ENCODE measurements at places on chromosomes 4 and X.

- no peak for DNase-seq
These were observed 1180.2 kb downstream of the FAM133A start for GRCh38 chrX:94854251-94854650.

DNA sequence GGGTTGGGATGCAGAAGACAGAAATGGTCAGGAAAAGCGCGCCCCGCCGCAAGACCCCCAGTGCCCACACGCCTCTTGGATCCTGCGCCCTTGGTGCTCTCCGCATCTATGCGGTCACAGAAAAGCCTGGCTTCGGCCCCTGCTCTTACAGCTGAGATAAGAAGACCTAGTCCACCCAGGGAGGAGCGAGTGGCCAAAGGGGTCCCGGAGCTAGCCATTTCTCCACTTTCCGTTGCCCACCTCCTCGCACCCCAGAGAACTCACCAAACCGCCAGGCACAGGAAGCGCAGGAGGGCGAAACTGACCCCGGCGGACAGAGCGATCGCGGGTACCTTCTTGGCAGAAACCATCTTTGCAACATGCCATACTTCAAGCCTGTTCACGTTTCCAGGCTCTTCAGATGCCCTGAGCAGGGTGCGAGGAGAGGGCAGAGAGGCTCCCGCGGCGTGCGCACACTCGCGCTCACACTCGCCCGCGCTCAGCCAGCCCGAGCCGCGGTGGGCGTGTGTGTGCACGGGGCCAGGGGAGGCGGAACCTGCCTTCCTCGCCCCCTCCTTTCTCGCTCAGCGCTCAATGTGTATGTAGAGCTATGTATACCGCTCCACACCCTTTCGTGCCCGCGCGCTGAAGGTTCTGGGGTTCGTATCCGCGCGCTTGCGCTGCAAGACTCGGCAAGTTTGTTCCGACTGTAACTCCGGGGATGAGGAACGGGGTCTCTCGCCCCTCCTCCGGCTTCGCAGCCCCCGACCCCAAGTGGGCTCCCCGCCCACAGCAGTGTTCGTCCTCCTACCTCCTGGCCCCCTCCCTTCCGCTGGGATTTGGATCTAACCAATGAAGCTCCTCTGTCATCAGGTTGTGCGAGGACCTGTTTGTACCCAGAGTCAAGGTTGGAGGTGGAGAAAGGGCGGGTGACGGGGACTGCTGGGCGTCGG, at the start of gene GABRA4:
Gene GABRA4 (minus strand): TSS at position 507 of the 932 bp plus-strand sequence. CDS start 157 bp downstream, at position 350.
- DNase-seq = no peak

DNA sequence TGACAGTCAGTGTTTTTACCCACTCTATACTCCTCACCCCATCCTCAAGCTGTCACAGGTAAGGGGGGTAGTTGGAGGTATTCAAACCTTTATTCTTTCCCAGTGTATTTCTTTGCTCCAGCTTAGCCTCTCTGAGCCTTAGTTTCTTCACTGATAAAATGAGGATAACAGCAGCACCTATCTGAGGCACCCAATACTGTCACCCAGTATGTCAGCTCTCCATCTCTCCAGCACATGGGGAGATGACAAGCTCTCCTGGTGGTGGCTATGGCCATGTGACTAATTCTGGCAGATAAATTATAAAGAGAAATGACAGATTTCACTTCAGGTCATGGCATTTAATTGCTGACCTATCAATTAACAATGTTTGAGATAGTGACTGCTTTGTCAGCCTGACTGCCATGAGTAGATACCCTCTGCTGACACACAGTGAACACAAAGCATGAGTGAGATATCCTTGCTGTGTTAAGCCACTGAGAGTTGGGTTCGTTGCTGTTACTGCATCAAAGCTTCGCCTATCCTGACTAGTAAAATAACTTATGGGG, 176.4 kb upstream of the TBC1D9 start:
- no peak for DNase-seq

GRCh38 chr4:153348006-153348405, 3.5 kb downstream of the MND1 start:
- DNase-seq = no peak

DNA sequence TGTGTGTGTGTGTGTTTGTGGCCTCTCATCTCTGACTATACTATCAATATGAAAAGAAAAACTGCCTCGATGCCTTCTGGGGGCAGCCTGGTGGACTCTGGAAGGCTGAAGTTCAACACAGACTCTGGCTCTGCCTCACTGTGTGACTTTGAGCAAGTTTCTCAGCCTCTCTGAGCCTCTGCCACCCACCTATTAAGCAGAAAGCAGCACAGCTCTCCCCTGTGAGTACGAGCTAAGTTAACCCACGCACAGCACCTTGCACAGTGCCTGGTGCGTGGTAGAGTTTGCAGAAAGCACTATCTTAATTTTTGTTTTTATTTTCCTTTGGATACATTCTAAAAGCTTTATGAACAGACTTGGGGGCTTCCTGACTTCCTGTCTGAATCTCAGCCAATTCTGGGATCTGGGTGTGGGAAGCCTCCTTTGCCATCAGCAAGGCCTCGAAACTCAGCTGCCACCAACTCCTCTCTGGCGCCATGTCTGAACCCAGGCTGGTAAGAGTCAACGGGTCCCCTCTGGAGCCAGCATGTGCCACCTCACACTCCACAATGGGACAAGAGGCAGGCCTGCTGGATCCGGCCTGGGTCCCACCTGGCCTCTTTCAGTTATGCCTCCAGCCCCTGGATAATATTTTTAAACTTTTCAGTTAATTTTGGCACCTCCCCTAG, 57.3 kb downstream of the JAKMIP1 start:
- no peak for DNase-seq

GRCh38 chrX:53268173-53268572, 13.2 kb downstream of the IQSEC2 start:
- DNase-seq = no peak

GRCh38 chr4:128519163-128519830, 231.7 kb upstream of the PGRMC2 start:
- DNase-seq = no peak

DNA sequence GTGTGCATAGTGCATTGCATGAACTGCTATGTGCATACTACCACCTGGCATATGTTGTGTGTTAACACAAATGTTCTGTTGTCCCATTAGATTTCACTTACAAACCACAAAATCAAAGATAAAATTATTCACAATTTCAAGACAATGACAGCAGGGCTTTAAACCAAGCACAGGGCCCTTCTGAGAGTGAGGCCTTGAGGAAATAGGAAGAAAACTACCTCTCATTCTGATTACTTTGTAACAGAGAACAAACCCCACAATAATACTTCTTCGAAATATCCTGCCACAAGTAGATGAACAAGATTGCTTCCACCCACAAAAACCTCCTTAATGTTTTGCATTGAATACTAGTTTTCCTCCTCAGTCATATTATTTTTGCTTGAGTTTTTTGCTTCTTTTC, 85.5 kb upstream of the SPANXB1 start:
- DNase-seq = no peak

DNA sequence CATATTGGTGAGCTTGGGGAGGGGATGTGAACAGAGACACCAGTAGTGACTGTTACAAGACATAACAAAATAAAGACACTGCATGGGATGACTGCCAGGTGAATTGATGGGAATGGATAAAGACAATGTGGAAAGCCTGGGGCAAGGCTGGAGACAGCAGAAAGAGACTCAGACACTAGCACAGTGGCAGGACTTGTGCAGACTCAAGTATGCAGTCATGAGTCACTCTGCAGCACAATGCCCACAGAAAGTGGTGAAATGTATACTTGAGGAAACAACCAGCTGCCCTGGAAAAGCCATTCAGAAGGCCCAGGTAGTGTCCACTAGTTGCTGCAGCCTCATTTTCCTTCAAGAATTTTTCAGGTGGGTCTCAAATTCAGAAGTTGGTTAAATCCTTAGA, 452.3 kb downstream of the MID1IP1 start:
- DNase-seq = no peak

GRCh38 chr4:137961051-137961438, 281.1 kb downstream of the SLC7A11 start:
- DNase-seq = no peak

DNA sequence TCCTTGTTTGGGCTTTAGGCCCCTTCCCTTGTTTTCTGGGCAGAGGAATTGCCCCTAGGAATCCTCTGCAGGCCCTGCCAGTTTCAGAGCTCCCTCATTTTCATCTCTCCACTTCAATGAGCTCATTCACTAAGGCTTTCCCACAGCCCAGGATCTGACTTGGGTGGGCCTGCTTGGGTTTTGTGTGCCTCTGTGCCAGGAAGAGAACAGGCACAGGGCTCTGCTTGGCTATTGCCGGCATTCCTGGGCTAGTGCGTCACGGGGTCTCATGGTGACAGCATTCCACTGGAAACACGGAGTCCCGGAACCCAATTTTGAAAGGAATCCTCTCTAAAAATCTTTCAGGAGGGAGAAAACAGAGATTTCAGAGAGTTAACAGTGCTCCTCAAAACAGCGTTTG, 150.5 kb downstream of the VCX3A start:
- no peak for DNase-seq

DNA sequence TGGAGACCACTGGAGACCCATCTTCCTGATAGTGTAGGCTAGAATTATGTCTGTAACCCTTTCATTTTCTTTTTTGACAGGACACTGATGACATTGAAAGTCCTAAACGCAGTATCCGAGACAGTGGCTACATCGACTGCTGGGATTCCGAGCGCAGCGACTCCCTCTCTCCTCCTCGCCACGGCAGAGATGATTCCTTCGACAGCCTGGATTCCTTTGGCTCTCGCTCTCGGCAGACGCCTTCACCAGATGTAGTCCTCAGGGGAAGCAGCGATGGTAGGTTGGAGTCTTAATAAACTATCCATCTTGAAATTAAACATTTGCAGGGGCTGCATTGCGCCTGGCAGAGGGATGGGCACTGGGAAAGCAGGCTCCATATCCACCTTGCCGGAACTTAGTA, 75.4 kb downstream of the LIMCH1 start:
- DNase-seq = no peak

- no peak for DNase-seq
These were observed 213.1 kb upstream of the BOD1L1 start for GRCh38 chr4:13840502-13841190.

- DNase-seq = no peak
These were observed 911.7 kb upstream of the NDST4 start for GRCh38 chr4:116024954-116025708.

DNA sequence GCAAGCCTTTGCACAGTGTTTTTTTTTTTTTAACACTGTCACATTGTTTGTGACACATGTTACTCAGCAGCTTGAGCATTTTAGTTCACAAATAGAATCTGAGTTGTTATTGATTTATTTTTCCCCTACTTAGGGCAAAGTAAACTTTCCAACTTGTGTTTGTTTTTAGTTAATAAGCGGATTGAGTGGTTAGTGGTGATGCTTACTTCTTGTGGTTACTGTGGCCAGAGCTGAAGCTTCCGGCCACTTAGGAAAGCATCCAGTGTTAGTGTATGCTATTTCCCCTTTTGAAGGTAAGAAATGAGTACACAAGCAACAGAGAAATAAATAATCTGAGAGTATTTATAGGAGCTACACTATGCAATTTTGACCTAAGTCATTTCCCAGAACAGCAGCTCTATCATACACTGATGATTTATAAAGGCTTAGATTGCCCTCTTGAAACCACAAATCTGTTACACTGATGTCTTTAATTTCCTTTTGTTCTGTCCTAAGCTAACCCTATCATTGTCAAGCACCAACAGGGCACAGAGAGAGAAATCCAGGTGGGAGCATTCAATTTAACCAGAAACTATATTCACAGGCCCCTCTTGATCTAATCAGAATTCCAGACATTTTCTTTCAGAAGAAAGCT, 2464.6 kb downstream of the PCDH7 start:
- no peak for DNase-seq

DNA sequence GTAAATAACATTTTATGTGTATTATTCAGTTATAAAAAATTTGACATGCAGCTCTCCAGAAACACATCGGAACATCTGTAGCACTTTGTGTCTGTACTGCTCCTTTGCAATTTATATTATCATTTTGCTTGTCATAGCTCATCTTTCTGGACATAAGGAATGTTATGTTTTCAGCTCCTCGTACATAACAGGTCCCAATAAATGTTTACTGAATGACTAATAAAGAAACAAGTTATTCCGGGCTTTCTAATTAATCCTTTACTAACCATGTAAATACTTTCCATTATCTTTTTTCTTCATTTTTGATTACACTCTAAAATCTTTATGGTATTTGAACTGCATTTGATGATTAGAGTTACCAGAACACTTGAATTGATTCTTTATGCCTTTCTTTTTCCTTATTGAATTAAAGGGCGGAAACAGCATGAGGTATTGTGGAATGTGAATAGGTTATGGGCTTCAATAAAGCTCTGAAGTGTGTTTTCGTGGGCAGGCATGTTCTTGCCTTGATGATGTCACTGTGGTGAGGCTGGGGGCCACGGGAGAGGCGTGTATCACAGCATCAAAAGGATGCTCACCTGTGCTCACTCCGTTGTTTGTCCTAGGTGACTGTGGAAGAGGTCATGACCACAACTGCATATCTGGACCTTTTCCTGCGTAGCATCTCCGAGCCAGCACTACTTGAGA, 131.6 kb downstream of the GATB start:
- no peak for DNase-seq

DNA sequence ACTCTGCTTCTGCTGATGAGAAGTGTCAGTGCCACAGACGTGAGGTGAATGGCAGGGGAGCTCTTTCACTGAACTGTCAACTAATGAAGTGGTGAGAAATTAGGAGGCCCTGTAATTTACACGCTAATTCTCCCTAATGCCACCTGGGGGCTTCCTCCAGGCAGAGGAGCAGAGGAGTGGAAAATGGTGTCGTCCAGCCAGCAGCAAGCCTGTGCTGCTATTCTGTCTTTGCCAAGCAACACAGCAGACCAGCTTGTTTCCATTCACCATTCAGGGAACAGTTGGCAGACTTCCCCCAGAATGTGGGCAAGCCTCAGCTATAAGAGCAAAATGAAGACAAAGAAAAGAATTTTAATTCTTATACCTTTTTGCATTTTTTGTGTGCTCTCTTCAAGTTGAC, 245.2 kb upstream of the TET2 start:
- DNase-seq = no peak

DNA sequence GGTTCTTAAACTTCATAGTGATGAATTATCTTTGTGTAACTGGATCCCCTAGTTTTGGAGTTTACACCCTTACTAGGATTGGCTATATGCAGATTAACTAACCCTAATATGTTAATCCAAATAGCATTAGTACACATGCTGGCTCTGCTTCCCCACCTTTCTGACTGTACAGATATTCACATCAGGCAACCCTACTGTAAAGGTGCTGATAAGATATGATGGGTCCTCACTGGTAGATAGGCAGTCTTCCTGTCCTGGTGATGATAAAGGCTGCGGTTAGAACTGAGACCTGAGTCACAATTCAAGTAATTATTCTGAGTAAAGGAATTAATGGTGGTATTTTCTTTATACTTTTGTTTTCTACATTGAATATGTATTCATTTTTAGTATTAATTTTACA, 118.6 kb downstream of the COL4A5 start:
- DNase-seq = no peak

- DNase-seq = no peak
These were observed 94.3 kb downstream of the SH2D1A start for GRCh38 chrX:124440695-124441094.

GRCh38 chrX:30893206-30893605, 4.2 kb upstream of the TAB3 start:
- DNase-seq = no peak

DNA sequence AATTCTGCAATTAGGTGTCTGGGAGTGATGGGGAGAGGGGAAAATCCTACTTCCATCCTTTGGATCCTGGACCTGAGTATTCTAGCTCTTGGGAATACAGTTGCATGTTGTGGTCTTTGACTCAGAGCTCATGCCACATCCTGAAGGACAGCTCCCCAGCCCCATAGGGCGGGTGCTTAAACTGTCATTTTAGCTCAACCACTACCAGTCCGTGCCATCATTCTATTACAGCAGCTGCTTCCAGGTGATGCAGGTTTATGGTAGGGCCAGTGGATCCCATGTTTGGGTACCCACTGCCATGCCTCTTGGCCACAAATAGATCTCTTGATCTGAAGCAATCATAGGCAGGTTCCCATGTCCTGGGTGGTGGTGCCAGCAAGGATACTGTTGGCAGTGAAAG, 34.7 kb downstream of the CCKAR start:
- no peak for DNase-seq
